ENCODE measurements at places on chromosomes 4 and X.
A peak's percentile ranks its signal among the peaks of the same experiment; 100 is the strongest.

- no peak for DNase-seq
These were observed 203.3 kb downstream of the MAPK10 start for GRCh38 chr4:86156531-86156930.

DNA sequence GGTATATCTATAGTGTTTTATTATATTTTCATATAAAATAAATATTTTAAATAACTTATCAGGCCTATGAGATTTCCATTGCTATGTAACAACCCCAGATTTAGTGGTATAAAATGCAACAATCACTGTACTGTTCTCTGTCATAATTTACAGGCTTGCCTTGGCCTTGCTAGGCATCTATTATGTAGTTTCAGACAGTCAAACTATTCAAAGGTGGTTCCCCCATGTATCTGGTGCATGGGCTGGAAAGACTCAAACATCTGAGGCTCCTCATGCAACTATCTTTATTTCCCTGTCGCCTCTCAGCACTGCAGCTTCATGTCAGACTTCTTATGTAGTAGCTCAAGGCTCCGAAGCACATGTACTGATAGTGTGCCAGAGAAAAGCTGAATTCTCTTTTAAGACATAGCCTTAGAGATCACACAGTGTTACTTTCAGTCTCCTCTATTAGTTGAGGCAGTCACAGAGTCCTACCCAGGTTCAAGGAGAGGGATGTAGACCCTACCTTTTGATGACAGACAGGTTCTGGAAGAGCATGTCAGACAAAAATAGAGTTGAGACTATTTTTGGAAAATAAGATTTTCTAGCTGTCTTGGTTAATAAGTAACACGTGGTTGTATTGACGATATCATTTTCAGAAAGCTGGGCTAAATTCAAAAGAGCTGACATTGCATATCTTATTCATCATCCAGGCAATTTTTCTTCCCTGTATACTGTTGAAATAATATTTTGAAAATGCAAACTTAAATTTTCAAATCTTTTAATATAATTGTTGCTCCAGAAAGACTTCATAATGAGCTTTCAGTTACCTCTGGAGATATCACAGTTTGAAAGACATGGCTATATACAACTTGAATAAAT, 19.4 kb downstream of the MTTP start:
- no peak for DNase-seq

DNA sequence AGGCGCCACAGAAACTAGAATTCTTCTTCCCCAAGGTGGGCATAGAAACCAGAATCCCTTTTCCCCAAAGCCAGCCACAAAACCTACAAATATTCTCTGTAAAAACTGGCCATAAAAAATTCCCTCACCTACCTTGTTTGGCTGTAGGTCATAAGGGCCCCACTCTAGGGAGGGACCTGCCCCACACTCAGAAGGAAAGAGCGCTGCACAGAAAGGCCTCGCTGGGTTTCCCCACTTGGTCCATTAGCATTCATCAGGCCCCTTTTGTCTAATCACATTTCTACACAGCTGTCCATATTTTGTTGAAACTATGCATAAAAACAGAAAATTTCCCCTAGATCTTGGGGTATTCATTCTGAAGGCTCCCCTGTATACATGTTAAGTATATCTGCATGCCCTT, 54.1 kb downstream of the PHKA2 start:
- DNase-seq: no peak

- no peak for DNase-seq
These were observed 460.9 kb upstream of the FAT1 start for GRCh38 chr4:187184508-187184907.

- no peak for DNase-seq
These were observed 212.2 kb upstream of the MAGEB18 start for GRCh38 chrX:25925946-25926345.

DNA sequence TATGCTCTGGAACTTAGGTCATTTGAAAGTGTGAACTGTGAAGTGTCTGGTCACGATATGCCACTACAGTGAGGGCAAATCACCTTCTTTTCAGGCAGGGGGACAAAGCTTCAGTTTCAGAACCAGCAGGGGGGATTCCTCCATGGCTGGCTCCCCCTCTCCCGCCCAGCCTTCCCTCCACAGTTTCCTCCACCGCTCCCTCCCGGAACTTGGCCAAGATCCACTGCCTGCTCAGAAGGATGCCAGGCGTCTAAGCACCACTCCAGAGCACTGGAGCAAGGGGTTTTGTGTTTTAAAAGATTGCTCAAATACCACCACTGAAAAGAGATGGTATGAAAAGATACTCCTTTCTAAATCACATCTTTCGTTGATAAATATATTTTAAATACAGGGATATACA, 126.9 kb downstream of the ELOVL6 start:
- no peak for DNase-seq

DNA sequence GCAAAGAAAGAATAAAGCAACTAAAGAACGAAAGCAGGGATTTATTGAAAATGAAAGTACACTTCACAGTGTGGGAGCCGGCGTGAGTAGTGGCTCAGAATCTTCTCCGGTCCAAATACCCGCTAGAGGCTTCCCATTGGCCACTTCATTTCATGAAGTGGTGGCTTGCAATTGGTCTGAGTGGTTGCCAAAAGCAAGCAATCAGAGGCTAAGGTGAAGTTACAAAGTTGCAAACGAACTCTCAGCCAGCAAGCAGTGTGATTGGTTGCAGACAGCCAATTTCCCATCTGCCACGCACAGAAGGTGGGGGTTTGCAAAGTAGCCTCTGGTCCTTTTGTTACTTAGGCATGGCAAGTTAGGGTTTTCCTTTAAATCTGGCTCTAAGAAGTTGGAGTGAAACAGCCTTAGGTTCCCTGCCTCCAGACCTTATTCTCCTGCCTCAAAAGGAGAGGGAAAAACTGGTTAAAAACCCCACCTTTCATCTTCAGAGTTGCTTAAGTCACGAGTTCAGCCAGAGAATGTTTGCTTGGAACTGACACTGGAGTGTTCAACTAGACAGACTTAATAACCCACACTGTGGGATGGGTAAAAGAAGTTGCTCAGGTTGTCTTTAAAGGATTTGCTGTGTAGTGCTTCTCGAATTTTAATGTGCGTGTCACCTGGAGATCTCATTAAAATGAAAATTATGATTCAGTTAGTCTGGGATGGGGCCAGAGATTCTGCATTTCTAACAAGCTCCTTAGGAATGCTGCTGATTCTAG, 6.9 kb upstream of the CLOCK start:
- DNase-seq: no peak

DNA sequence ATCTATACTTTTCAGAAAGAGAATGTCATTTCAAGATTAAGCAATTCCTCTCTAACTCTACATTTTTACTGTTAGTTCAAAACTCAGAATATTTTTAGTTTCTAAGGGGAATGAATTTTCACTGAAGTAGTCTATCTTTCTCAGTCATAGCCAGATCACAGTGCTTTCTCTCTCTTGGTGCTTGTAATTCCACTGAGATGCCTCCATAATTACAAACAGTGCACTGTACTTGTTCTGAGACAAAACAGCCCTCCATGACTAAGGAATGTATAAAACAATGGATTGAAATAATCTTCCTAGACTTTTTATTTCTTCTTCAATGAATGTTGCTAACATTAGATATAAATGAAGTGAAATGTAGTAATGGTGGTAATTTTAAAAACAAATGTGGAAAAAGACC, 603.2 kb upstream of the FAM241A start:
- no peak for DNase-seq

DNA sequence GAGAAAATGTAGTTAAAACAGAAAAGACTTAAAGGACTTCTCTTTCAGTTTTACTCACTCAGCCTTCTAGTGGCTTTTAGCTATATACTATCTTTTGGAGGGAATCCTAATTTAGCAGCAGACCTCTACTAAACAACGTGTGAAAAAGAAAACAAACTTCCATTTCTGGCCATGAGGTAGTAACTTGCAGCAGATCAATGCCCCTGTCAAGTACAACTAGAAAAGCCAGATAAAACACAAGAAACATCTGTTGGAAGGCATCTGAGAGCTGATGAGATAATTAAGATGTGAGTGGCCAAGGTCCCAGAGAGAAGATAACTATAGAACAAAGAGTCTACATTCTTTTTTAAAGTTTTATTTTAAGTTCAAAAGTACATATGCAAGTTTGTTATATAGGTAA, 101.7 kb downstream of the CORIN start:
- no peak for DNase-seq

- DNase-seq: no peak
These were observed 311.3 kb upstream of the EMCN start for GRCh38 chr4:100828986-100829685.

- DNase-seq: no peak
These were observed 5.9 kb downstream of the SNX25 start for GRCh38 chr4:185215261-185215660.

DNA sequence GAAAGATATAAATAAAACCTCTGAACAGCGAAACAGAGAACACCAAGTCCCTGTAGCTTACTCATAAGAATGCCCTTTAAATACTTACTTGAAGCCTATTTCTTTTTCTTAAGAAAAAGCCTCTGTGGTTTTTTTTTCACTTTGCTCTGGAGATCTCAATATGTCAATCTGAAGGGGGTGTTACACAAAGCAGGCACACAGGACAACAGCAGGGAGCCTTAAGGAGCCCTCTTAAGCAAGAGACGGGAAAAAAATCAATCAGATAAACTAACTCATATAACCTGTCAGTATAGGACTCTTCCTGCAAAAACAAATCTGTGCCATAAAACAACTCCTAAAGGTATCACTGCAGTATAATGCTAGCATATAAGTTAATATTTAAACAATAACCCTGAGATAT, 611.1 kb upstream of the ATOH1 start:
- no peak for DNase-seq

- no peak for DNase-seq
These were observed 431.2 kb upstream of the FAM47C start for GRCh38 chrX:36577006-36577405.

GRCh38 chrX:123013141-123013540, 170.9 kb upstream of the GRIA3 start:
- no peak for DNase-seq

DNA sequence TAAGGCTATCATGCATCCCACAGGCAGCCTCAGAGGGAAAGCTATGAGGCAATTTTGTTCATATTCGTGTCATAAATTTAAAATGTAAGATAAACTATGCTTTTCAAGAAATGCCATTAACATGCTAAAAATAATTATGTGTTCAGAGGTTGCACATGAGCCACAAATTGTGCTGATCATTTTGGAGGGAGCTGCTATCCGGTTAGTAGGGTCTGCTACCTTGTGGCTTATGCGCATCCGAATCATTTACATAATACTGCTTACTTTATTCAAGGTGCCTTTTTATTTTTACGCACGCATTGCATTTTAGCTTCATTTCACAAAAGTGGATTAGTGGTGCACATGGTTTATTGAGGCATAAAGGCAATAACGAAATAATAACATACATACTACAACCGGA, 76.4 kb upstream of the WWC2 start:
- no peak for DNase-seq

- DNase-seq: no peak
These were observed 95.4 kb upstream of the MAML3 start for GRCh38 chr4:140249351-140249750.

DNA sequence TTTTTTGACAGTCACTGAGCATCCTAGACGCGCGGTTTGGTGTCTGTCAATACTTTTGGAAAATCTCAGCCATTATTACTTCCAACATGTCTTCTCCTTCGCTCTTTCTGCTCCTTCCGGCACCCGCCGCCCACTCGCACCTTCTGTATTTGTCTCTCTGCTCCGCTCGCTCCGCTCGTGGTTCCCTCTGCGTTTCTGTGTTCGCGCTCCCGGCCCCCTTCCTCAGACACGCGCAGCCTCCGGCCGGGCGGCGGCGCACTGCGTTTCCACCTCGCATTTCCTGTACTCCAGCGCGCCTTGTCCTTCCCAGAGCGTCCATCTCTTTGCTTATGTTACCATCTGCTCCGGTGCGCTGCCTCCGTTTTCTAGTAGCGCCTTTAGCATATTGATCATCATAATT, 21.1 kb downstream of the PDE6B start:
- DNase-seq: no peak

- DNase-seq: no peak
These were observed 6.6 kb upstream of the GASK1B start for GRCh38 chr4:158179465-158179864.

- no peak for DNase-seq
These were observed 7.3 kb downstream of the SUV39H1 start for GRCh38 chrX:48703642-48704481.

- no peak for DNase-seq
These were observed 939.4 kb downstream of the C4orf33 start for GRCh38 chr4:130035391-130035790.

GRCh38 chr4:180141734-180142133, 2101.5 kb upstream of the TENM3 start:
- DNase-seq: no peak

DNA sequence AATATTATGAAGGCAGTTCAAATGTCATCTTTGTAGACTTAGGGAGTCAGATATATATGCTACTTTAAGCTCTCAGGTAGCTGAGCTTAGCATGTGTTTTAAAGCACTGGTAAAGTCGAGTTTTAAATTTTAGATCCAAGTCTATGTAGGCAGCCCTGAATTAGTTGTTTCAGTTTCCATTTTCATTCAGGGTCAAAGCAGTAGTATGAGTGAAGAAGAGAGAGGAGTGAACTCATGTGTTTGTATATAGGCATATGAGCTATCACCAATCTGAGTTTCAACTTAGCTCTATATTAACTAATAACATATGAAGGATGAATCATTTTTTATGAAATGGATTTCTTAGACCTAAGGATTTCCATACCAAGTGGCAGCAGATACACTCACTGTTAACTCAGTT, 1353.4 kb downstream of the FSTL5 start:
- no peak for DNase-seq

GRCh38 chr4:146193628-146194027, 18.1 kb downstream of the LSM6 start:
- no peak for DNase-seq

GRCh38 chr4:38113551-38113950, 153.4 kb downstream of the PTTG2 start:
- no peak for DNase-seq

- DNase-seq: peak; percentile 37
These were observed 43.1 kb upstream of the LSM6 start for GRCh38 chr4:146132445-146132844.
